Stimulated activated CD4-positive, alpha-beta T cell treated with anti-CD3 and anti-CD28 coated beads, TNF-alpha, amount 100 ng/mL, for 24 hours (primary cell): ENCODE measurements at places on chromosomes 13 and 19.

- DNase-seq = no peak
Observed at GRCh38 chr13:95552539-95553441, at the start of gene CLDN10. Gene CLDN10, plus strand, starts transcription at chr13:95552720. Its CDS starts 34 bp downstream, at chr13:95552754.

DNA sequence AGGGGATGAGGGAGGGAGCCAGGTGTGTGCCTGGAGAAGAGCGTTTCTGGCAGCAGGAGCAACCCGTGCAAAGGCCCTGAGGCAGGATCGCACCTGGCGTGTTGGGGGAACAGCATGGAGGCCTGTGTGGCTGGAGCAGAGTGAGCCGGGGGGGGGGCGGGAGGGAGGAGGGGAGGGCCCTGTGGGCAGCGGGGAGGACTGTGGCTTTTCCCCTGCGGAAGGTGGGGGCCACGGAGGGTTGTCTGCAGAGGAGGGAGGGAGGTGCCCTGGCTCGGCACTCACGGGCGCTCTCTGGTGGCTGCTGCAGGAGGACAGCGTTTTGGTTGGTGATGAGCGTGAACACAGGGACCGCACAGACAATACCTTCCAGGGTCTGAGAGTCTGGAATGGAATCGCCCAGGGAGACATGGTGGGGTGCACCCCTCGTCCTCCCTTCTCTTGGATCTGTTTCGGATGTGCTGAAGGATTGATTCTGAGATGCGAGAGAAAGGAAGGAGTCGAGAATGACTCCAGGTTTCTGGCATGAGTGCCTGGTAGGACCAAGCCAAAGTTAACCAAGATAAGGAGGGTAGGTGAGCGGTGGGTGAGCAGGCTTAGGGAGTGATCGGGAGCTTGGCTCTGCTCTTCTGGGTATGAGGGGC, 6.5 kb downstream of the RAB11B start:
- peak; percentile 42 for DNase-seq

- no peak for DNase-seq
Observed at GRCh38 chr13:86051134-86052103, 252.2 kb upstream of the SLITRK6 start.

- DNase-seq = no peak
Observed at GRCh38 chr13:33053397-33054066, 37.3 kb downstream of the KL start.

DNA sequence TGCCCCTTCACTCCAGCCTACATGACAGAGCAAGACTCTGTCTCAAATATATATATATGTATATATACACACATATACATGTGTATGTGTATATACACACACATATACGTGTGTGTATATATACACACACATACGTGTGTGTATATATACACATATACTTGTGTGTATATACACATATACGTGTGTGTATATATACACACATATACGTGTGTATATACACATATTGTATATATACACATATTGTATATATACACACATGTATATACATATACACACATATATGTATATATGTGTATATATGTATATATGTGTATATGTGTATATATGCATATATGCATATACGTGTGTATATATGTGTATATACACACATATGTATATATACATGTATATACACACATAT, 173.3 kb downstream of the GPC5 start:
- no peak for DNase-seq

- DNase-seq = no peak
Observed at GRCh38 chr19:33259539-33259938, 33.9 kb upstream of the SLC7A10 start.

GRCh38 chr13:51246418-51247277, 24.4 kb downstream of the FAM124A start:
- no peak for DNase-seq

DNA sequence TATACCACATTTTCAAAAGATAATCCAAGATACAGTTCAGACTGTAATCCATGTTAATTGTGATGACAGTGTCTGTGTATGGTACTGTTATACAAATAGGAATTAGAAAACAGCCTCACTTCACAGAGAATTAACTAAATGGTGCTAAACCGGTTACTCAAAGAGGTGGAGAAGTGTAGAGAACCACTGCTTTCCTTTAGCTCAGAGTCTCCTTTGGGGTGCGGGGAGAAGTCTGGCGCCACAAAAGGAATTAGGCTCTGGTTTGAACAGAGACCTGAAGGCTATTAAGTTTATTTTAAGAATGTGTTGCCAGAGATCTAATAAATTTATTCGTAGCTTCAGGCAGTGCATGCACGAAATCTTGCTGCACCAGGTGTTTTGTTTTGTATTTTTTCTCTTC, 65.8 kb downstream of the FREM2 start:
- DNase-seq = no peak

DNA sequence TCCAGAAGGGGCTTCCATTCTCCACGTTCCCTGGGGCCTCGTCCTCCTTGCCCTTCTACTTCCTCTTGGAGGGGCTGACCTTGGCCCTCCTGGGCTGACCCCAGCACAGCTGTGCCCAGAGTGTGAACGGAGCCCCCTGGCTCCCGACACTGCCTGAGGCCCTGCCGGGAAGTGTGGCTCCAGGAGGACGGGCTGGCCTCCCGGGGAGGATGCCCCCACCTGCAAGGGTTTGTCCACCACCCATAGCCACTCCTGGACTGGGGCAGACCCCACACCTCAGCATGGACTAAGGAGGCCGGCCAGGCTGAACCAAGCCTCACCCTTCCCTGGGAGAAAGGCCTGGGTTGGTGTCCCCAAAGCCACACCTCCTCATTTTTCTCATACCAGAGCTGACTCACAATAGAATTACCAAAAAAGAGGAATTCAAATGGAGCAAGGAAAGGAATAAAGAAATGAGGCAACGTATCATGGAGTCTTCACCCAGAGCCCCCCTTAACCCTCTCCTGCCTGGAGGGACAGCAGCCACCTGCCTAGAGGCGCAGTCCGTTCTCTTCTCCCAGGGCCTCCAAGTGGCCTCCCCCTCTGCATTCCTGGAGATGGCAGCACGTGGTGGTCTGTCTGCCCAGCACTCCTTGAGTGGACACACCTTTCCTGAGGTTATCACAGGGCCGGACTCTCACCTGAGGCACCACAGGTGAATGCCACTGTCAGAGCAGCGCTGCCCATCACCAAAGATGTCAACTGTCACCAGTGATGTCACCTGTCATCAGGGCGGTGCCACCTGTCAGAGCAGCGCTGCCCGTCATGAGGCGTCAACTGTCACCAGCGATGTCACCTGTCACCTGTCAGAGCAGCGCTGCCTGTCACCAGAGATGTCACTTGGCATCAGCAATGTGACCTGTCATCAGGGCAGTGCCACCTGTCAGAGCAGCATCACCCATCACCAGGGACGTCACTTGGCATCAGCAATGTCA, 3.1 kb upstream of the C13orf46 start:
- no peak for DNase-seq
